ENCODE measurements at places on chromosomes 7 and 10.

DNA sequence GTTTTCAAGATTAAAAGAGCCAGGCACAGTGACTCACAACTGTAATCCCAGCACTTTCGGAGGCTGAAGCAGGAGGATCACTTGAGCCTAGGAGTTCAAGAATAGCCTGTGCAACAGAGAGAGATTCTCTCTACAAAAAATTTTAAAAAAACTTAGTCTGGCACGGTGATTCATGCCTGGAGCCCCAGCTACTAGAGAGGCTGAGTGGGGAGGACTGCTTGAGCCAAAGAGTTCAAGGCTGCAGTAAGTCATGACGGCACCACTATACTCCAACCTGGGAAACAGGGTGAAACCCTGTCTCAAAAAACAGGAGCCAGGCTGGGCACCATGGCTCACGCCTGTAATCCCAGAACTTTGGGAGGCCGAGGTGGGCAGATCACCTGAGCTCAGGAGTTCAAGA is 86.6 kb upstream of the KCTD7 start:
- no peak for DNase-seq

DNA sequence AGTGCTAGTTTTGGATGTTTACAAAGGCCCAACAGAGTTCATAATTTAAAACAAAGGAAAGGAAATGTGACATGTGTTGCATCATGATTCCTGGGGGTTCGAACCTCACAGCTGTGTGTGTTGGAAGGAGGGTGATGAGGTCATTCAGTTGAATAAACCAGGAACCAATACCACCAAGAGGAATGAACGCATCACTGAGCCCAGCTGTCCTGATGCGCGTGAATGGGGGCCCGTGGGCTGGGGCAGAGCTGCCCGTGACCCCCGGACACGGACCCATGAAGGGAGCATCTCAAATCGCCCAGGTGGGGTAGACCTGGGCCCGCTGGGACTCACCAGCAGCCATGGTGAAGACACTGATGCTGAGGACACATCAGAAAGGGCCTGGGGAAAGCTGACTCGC is 33.0 kb downstream of the BRI3 start:
- DNase-seq = peak; percentile 51

GRCh38 chr10:47379445-47379785 is 4.7 kb downstream of the ZNF488 start:
- DNase-seq = no peak

DNA sequence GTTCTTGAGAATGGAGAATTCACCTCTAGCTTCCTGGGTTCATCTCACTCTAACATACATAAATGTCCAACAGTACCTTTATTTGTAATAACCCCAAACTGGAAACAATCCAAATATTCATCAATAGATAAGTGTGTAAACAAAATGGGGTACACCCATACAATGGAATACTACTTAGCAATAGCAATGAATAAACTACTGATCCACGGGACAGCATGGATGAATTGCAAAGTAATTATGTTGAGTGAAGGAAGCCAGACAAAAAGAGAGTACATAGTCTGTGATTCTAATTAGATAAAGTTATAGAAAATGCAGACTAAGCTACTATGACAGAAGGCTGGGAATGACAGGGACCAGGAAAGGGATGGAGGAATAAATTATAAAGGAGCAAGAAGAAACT is 391.3 kb downstream of the CCSER2 start:
- no peak for DNase-seq

DNA sequence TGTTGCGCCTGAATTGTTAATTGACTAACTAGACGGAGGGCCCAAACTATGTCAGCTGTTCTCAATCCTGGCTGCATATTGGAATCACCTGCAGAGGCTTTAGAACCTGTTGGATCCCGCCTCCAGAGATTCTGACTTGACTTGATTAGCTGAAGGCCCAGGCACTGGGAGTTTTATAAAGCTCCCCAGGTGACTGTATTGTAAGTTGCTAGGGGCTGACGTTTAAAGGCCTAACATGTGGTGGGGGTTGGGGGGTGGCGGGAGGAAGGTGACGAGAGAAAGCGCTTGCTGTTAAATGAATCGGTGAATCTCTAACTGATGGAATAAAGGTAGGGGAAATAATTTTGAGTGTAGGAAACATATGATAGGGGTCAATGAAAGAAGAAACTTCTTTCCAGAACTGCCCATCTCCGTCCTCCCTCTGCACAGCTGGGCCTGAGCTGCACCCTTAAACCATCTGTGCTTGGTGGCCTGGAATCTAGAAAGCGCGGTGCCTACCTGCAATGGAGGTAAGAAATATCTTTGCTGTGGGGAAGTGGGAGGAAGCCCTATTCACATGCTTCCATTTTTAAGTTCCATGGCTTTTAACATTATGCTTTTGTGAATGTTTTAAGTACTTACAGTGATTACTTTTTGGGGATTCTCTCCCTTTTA is 225.0 kb upstream of the FAM3C start:
- DNase-seq = no peak

GRCh38 chr10:95407546-95407945 is 116.7 kb upstream of the PDLIM1 start:
- no peak for DNase-seq
